Upper lobe of right lung (tissue), 1 donor: ENCODE measurements at places on chromosomes 1 and 21. TPM values are rescaled to one million over a fixed set of nuclear protein-coding genes. Genes with fewer than 3 reads are reported as not detected.

DNA sequence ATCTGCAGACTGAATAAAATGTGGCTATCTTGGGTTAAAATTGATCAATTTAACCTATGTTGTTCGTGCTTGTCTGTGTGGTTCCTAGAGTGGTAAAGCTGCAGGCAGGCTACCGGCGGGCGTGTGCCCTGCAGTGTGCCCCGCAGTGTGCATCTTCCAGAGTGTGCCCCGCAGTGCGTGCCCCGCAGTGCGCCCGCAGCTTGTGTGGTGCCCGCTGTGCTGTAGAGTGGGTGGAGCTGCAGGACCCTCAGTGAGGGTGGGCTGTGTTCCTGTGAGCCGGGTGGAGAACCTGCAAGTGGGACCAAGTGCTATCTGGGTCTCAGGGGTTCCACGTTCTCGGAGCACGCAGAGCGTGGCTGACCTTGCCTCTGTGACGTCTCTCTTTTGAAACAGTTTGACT lies 10.7 kb downstream of the RRP1 start:
- H3K36me3 ChIP-seq = peaks cover 81% of the 10 kb centered on the region
- H3K27ac ChIP-seq = no peak overlapping the region
- no peaks in the 10 kb centered on the region for H3K4me1 ChIP-seq

DNA sequence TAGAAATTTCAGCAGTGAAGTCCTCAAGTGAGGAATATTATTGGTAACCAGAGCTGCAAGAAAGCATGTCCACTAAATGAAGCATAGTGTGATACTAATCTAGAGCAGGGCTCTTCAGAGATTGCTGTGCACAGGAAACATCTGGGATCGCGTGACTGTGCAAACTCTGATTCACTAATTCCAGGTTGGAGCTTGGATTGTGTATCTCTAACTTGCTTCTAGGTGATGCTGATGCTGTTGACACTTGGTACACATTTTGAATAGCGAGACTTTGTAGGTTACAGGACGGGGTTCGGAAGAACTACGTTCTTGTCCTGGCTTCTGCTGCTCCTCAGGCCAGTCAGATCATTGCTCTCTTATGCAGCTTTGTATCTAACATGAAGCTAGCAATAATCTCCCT lies 66.5 kb downstream of the PRRX1 start:
- H3K4me3 ChIP-seq = no peak overlapping the region
- H3K27me3 ChIP-seq = no peaks in the 10 kb centered on the region
- H3K36me3 ChIP-seq = no peaks in the 10 kb centered on the region
- no peaks in the 10 kb centered on the region for H3K4me1 ChIP-seq

DNA sequence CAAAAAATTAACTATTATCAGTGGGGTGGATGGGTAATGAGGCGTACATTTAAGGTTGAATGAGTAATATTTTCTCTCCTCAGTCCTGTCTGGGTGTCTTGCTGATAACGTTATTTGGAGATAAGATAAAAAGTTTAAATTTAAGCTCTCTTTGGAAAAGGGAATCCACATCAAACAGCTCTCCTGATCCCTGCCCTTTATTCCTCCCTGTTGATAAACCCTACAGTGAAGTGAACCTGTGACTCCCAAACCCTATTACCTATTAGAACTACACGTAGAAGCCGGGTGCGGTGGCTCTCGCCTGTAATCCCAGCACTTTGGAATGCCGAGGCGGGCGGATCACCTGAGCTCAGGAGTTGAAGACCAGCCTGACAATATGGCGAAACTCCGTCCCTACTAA lies 9.9 kb upstream of the GPR161 start:
- no peaks in the 10 kb centered on the region for H3K36me3 ChIP-seq
- no peak for DNase-seq
- H3K4me3 ChIP-seq = no peak overlapping the region

GRCh38 chr1:172969611-172970010 lies 81.1 kb downstream of the TNFSF18 start:
- no peak for DNase-seq
- H3K27me3 ChIP-seq = no peaks in the 10 kb centered on the region
- no peak overlapping the region for H3K27ac ChIP-seq
- H3K4me1 ChIP-seq = no peaks in the 10 kb centered on the region

FAAH gene
- total RNA-seq = 30.9 TPM

DNA sequence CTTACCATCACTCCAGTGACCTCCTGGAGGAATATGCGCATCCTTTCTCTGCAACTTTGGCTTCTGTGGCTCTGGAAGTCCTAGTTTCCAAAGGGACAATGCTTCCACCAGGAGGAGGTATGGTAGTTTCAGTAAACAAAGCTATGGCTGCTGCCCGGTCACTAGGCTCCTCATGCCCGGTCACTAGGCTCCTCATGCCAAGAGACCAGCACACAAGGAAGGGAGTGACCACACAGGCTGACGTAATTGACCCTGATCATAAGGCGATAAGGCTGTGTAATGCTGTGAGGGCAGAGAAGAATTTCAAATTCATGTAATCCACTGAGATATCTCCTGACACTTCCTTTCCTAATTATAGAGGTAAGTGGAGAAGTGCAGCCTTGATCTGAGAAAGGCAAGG lies 102.9 kb downstream of the DTL start:
- no peaks in the 10 kb centered on the region for H3K4me1 ChIP-seq
- no peak overlapping the region for H3K27ac ChIP-seq
- DNase-seq = no peak
- no peaks in the 10 kb centered on the region for H3K36me3 ChIP-seq

DNA sequence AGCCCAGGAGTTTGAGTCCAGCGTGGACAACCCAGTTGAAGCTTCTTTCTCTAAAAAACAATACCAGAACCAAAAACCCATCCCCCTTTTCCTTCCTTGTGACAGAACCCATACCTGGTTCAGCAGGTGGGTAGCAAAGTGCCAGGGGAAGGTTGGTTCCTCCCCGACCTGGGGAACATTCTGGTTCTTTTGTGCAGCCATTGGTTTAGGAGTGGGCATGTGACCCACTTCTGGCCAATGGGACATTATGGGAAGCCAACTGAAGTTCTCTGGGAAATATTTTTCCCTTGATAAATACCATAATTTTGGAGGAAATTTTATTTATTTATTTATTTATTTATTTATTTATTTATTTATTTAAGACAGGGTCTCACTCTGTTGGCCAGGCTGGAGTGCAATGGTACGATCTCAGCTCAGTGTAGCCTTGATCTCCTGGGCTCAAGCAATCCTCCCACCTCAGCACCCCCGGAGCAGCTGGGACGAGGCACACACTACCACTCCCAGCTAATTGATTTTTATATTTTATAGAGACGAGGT lies 15.8 kb upstream of the MAPKAPK2 start:
- no peak overlapping the region for H3K4me3 ChIP-seq
- no peak overlapping the region for H3K27ac ChIP-seq
- H3K36me3 ChIP-seq = no peaks in the 10 kb centered on the region
- peaks cover 29% of the 10 kb centered on the region for H3K4me1 ChIP-seq
- H3K27me3 ChIP-seq = no peaks in the 10 kb centered on the region

GRCh38 chr1:25727635-25728286 lies 72.2 kb upstream of the SELENON start:
- peaks cover 28% of the 10 kb centered on the region for H3K4me1 ChIP-seq
- H3K27ac ChIP-seq = no peak overlapping the region
- DNase-seq = no peak
- H3K4me3 ChIP-seq = no peak overlapping the region
- no peaks in the 10 kb centered on the region for H3K36me3 ChIP-seq

DNA sequence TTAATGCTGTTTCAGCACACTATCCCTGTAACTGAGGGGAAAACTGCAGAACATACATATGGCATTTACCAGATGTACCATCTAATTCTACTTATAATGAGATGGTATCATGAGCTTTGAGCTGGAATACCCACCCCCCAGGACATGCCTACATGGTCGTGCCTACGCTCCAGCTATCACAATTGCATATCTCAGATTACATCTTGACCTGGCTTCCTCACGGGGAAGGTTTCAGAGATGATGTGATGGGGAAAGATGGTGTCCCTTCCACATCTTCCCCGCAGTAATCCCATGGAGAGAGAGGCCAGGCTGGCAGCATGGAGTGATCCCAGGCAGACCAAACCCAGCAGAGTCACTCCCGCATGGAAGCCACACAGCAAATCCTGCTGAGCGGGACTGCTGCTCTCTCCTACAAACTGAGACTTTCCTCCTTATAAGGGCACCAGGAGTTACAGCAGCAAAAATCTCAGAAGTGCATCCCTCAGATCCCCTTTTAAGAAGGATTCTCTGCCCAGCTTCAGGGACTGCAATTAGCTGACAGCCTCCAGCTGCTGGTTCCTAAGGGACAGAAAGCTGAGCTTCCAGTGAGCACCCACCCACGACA lies 67.1 kb downstream of the KCNH1 start:
- H3K4me3 ChIP-seq = no peak overlapping the region
- no peaks in the 10 kb centered on the region for H3K27me3 ChIP-seq
- H3K4me1 ChIP-seq = no peaks in the 10 kb centered on the region
- no peak for DNase-seq
- H3K36me3 ChIP-seq = no peaks in the 10 kb centered on the region
- no peak overlapping the region for H3K27ac ChIP-seq

DNA sequence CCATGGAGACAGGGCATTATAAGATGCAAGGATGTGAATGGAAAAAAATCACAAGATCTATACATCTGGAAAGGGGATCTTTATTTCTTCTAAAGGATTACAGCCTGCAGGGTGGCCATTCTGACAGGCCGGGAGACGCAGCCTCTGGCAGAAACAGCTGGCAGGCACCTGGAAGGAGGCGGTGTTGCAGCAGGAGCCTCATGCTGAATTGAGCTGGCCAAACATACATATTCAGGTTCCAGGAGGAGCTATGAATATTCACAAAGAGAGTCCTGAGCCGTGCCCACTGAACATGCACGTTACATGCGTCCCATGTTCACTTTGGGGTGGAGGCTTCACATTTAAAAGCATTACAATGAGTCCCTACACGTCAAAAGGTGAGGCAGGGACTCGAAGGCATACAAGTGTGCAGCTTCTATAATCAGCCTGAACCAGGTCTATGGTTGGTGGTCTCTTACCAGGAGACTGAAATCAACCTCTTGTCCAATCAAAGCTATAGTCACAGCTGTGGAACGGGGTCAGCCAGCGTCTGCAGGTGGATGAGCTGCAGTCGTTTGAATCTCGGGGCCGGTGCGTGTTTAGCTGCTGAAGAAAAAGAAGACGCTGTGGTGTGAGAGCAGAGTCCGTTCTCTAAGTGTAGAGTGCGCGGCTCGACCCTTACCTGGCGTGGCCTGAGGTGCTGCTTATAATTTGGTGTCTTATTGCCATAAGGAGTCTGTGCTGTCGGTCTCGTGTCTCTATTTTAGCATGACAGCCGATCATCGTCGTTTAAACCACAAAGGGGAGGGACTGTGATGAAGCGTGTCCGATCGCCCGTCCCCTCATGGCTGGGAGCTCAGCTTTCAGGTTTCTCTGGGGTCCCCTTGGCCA lies 183.0 kb downstream of the ETS2 start:
- H3K27me3 ChIP-seq = no peaks in the 10 kb centered on the region
- H3K4me3 ChIP-seq = no peak overlapping the region
- H3K36me3 ChIP-seq = no peaks in the 10 kb centered on the region
- H3K27ac ChIP-seq = no peak overlapping the region
- no peak for DNase-seq

GRCh38 chr1:59295618-59296017 lies 1.3 kb upstream of the FGGY start:
- H3K4me3 ChIP-seq = peak overlapping the region; percentile 54
- H3K4me1 ChIP-seq = peaks cover 34% of the 10 kb centered on the region
- no peak for DNase-seq

DNA sequence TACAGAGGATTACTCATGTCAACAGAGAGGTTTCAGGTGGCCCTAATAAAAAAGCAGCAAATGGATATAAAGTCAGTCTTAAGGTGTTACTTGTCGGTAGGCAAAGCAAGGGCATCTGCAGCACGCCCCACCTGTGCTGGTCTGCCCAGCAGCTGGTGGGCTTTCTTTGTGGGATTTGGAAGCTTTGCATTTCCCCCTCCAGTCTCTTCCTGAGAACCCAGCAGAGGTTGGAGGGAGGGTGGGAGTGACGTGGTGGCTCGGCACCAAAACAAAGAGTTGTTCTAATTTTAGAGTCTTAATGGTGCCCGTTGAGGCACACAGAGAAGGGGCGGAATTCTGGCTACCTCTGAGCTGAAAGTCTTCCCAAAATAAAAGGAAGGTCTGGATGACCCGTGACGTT lies 4.8 kb upstream of the PCBP3 start:
- no peak for DNase-seq
- no peaks in the 10 kb centered on the region for H3K36me3 ChIP-seq
- H3K4me1 ChIP-seq = no peaks in the 10 kb centered on the region
- H3K27ac ChIP-seq = no peak overlapping the region
- H3K4me3 ChIP-seq = no peak overlapping the region

GJA5 gene
- 62.2 TPM for total RNA-seq

PTAFR gene
- total RNA-seq = 31.6 TPM

GRCh38 chr1:47963568-47964358 lies 33.4 kb downstream of the TRABD2B start:
- H3K4me3 ChIP-seq = no peak overlapping the region
- no peak for DNase-seq
- no peaks in the 10 kb centered on the region for H3K36me3 ChIP-seq
- no peaks in the 10 kb centered on the region for H3K4me1 ChIP-seq
- no peaks in the 10 kb centered on the region for H3K27me3 ChIP-seq

OR2T33 gene
- total RNA-seq = not detected

PRELP gene
- total RNA-seq = 91.8 TPM

DNA sequence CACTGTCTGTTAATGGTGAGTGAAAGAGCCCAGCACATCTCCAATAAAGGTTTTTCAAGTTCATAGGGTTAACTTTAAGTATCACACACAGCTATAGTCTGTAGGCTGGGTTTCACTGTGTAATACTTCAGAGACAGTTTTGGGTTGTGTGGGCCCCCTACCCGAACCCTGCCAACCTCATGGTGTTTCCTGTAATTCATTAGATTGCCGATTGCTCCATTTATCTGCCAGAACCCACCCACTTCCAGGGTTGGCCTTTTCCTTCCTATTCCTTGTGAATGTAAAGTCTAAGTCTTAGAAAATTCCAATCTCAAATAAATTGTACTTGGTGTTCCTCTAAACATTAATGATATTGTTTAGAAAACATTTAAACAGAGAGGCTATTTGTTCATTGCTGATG lies 43.6 kb downstream of the CTTNBP2NL start:
- no peaks in the 10 kb centered on the region for H3K36me3 ChIP-seq
- H3K4me1 ChIP-seq = peaks cover 32% of the 10 kb centered on the region
- no peak overlapping the region for H3K4me3 ChIP-seq
- H3K27ac ChIP-seq = peak overlapping the region; percentile 63
- no peaks in the 10 kb centered on the region for H3K27me3 ChIP-seq
- no peak for DNase-seq

DNA sequence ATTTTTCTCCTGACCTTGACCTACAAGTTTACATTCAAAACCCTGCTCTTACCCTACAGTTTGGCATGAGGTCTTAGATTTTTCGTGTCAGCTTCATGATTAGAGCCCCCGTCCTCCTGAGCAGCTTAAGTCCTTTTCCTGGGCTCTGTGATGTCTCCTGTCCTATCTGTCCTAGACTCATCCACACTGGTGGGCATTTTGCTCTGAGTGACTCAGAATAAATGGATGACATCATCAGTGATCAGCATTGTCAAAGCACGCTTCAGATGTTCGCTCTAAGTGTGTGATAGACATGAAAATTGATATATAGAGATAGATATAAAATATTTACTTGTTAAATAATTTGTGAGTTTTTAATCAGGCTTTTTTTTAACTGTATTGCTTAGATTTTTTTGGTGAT lies 21.8 kb downstream of the RGS13 start:
- no peak overlapping the region for H3K4me3 ChIP-seq
- H3K36me3 ChIP-seq = no peaks in the 10 kb centered on the region
- no peak for DNase-seq
- H3K4me1 ChIP-seq = no peaks in the 10 kb centered on the region
- H3K27me3 ChIP-seq = no peaks in the 10 kb centered on the region
- no peak overlapping the region for H3K27ac ChIP-seq

- peak; percentile 80 for DNase-seq
- no peaks in the 10 kb centered on the region for H3K27me3 ChIP-seq
- peaks cover 19% of the 10 kb centered on the region for H3K4me1 ChIP-seq
Observed at GRCh38 chr21:41361786-41362604, at the start of gene MX2. Gene MX2, plus strand, starts transcription at chr21:41362027. Its CDS starts 14,880 bp downstream, at chr21:41376907.

ITGB2 gene
- 370 TPM for total RNA-seq
